ENCODE measurements at places on chromosomes 1 and 21. TPM values are rescaled to one million over a fixed set of nuclear protein-coding genes. Genes with fewer than 3 reads are reported as not detected.

The PLEKHA6 gene
- polyA plus RNA-seq, result 25.5 TPM

The GFI1 gene
- not detected for polyA plus RNA-seq

The SRGAP2B gene
- polyA plus RNA-seq, result 15.3 TPM

The INKA2 gene
- polyA plus RNA-seq, result 0.77 TPM

The ANKRD45 gene
- 9.9 TPM for polyA plus RNA-seq

The TMOD4 gene
- polyA plus RNA-seq, result not detected

The DISP3 gene
- 21.8 TPM for polyA plus RNA-seq

The TRIM58 gene
- polyA plus RNA-seq, result 0.26 TPM

The GBP7 gene
- polyA plus RNA-seq, result not detected

The SERINC2 gene
- 16.4 TPM for polyA plus RNA-seq

The RAB7B gene
- not detected for polyA plus RNA-seq

The RNASEL gene
- polyA plus RNA-seq, result 0.76 TPM

The ZNF648 gene
- not detected for polyA plus RNA-seq

The CD1C gene
- polyA plus RNA-seq, result not detected

The GJA9 gene
- not detected for polyA plus RNA-seq

The FNBP1L gene
- polyA plus RNA-seq, result 1,044 TPM

The GPR25 gene
- not detected for polyA plus RNA-seq

The TRIM17 gene
- polyA plus RNA-seq, result 0.14 TPM

The RNF186 gene
- polyA plus RNA-seq, result not detected

The ATAD3C gene
- polyA plus RNA-seq, result not detected

The TSPAN1 gene
- 0.96 TPM for polyA plus RNA-seq

The AMPD1 gene
- polyA plus RNA-seq, result not detected

The KIAA0040 gene
- polyA plus RNA-seq, result not detected

The OR2T35 gene
- polyA plus RNA-seq, result not detected

The RHOU gene
- polyA plus RNA-seq, result 13.0 TPM

The FNDC10 gene
- polyA plus RNA-seq, result 4.5 TPM

The UBL4B gene
- not detected for polyA plus RNA-seq

The FMO1 gene
- polyA plus RNA-seq, result not detected

The TRIM63 gene
- polyA plus RNA-seq, result not detected

The CHODL gene
- polyA plus RNA-seq, result 28.8 TPM

The TMEM52 gene
- polyA plus RNA-seq, result not detected

The KCNA2 gene
- polyA plus RNA-seq, result 3.4 TPM

The HSD3B2 gene
- not detected for polyA plus RNA-seq

The SPATA21 gene
- polyA plus RNA-seq, result 0.15 TPM

The KRTAP19-6 gene
- polyA plus RNA-seq, result not detected

Measured in neural cell (in vitro differentiated cells).